ENCODE measurements at places on chromosomes 4 and X.

- no peak for DNase-seq
Measured at GRCh38 chr4:38004062-38004461, 43.9 kb downstream of the PTTG2 start.

- no peak for DNase-seq
Measured at GRCh38 chrX:47579537-47579936, 2.7 kb upstream of the TIMP1 start.

- no peak for DNase-seq
Measured at GRCh38 chr4:154822775-154823174, 41.7 kb downstream of the RBM46 start.

- no peak for DNase-seq
Measured at GRCh38 chrX:45872480-45872879, 671.8 kb upstream of the DIPK2B start.

GRCh38 chr4:168293386-168293975 lies 25.1 kb downstream of the DDX60 start:
- no peak for DNase-seq

- DNase-seq, result peak; percentile 58
Measured at GRCh38 chr4:124060261-124060918, 652.1 kb downstream of the ANKRD50 start.

- no peak for DNase-seq
Measured at GRCh38 chr4:182263562-182263961, 20.4 kb downstream of the TENM3 start.

GRCh38 chrX:13001097-13001496 lies 26.2 kb downstream of the TMSB4X start:
- DNase-seq, result no peak

DNA sequence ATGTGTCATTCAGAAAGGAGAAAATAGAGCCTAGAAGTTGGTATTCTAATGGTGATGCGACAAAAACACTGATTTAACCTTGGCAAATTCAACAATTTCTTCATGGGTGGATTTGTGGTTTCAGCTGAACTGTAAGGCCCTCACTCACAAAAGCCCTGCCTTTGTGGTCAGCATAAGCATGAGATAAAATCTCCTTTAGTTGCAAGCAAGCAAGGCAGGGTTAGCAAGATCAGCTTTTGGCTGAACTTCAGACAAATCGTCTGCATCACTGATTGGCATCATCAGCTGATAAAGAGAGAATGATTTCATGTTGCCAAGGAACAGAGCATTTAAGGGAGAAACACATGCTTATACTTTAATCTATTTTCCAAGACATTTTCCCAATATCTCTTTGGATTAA lies 2582.2 kb downstream of the PCDH7 start:
- DNase-seq, result no peak

- DNase-seq, result peak; percentile 73
Measured at GRCh38 chr4:116925900-116926457, 159.4 kb downstream of the TRAM1L1 start.
